ENCODE measurements at places on chromosomes 2 and 18.

DNA sequence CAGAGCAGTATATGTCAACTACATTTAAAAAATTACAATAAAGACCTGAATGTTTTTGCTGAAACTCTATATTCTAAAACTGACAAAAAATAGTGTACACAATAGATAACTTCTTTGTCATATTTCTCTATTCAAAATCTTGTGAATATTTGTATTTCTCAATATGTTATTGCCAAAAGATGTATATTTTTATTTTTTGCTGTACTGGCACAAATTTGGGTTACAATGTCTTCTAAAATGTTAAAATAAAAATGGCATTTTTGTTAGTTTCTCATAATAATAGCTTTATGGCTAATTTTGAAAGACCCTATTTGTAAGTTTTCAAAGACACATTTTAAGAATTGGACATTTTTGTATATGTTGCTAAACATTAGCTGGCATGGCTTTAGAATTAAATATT is 630 bp upstream of the ARHGEF33 start:
- no peak for DNase-seq

DNA sequence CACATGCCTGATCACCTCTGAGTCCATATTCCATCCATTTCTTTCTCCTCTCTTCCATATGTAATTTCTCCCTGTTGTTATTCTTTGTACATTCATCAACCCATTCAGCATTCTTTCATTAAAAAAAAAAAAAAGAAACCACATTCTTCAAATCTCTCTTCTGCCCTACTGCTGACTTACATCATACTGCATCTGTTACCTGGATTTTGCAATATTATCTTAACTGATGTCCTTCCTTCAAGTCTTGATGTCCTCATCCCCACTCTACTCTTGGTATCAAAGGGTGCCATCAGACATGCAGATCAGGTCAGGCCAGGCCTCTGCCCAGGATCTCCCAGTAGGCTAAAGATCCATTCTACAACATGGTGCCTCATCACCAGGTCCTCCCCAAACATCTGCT is 90.6 kb downstream of the SGPP2 start:
- no peak for DNase-seq

DNA sequence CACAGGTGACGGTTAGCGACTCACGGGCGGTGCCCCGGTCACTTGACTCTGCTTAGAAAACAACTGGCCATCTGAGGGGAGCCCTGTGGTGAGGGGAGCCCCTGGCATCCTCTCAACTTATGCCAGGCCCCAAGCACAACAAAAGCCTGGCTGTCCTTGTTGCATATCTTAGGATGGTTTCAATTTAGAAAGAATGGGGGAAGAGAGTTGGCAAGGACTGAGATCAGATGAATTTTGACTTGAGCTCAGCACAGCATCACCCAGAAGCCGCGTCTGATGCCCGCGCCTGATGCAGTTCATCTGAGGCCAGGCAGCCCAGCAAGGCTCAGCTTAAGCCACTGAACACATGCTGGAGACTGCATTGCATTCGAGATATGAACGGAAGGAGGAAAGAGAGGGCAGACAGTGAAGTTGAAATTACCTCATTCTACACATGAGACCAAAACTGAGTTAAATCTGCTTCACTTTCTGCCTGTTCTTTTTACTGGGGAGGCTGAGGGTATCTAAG is 36.8 kb downstream of the MYT1L start:
- DNase-seq = peak; percentile 18

DNA sequence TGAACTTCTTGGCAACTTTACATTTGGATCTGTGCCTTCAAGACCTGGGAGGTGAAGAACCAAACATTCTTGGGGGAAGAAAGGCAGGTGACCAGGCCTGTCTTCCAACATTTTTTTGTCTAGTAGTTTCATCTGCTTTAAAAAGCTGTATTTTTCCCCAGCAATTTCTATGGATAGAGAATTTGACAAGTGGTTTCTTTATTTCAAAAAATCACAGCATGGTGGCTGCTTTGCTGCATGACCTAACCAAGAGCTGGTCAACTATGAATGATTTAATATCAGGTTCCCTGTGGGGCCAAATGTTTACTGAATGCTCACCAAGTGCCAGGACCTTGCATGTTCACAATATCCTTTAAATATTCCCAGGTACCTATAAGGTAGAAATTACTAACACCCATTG is 19.1 kb downstream of the LRP2 start:
- no peak for DNase-seq

GRCh38 chr2:207662203-207662602 is 37.0 kb upstream of the METTL21A start:
- DNase-seq = no peak

Data from LHCN-M2 (cell line).